ENCODE measurements at places on chromosomes 2 and 18. TPM values are rescaled to one million over a fixed set of nuclear protein-coding genes. Genes with fewer than 3 reads are reported as not detected.

The CD207 gene
- total RNA-seq, result not detected

The RAB17 gene
- 0.54 TPM for total RNA-seq

DNA sequence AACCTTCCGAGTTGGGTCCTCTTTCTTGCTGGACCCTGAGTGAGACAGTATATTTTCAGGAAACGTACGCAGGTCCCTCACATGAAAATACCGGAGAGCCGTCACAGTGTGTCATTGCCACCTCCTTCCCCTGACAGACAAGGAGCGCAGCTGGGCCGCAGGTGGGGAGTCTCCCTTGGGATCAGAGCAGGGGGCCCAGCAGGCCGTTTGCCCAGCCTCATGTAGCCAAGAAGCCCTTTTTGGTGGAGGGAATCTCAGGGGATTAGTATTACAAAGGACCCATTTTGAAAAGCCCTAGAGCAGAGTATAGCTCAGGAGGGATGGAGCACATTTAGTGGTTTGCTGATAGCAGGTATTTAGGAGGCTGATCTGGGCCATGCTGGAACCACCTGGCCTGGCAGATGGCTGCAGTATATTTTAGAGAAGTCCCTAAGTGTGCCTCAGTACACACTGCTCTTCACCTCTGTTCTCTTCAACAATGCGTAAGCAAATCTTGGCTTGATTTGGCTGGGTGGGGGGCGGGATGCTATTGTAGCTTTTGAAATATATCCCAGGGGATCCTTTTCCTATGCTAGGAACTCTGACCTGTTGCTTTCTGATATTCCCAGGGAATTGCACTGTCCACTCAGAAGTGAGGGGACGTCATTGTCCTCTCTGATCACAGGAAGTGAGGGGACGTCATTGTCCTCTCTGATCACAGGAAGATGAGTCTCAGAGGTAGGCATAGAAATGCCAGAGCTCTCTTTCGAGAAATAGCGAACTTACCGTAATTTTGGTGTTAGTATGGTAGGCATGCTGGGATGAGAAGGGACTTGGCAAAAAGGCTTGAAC is 171.9 kb downstream of the HRH4 start:
- no peak for DNase-seq

The FAM117B gene
- total RNA-seq, result 4.7 TPM

- no peak for DNase-seq
These were observed 107.8 kb downstream of the MEP1B start for GRCh38 chr18:32297579-32298170.

The FIGN gene
- 4.1 TPM for total RNA-seq

The SLC40A1 gene
- 19.7 TPM for total RNA-seq

- no peak for DNase-seq
These were observed 73.0 kb downstream of the INPP4A start for GRCh38 chr2:98517636-98518035.

DNA sequence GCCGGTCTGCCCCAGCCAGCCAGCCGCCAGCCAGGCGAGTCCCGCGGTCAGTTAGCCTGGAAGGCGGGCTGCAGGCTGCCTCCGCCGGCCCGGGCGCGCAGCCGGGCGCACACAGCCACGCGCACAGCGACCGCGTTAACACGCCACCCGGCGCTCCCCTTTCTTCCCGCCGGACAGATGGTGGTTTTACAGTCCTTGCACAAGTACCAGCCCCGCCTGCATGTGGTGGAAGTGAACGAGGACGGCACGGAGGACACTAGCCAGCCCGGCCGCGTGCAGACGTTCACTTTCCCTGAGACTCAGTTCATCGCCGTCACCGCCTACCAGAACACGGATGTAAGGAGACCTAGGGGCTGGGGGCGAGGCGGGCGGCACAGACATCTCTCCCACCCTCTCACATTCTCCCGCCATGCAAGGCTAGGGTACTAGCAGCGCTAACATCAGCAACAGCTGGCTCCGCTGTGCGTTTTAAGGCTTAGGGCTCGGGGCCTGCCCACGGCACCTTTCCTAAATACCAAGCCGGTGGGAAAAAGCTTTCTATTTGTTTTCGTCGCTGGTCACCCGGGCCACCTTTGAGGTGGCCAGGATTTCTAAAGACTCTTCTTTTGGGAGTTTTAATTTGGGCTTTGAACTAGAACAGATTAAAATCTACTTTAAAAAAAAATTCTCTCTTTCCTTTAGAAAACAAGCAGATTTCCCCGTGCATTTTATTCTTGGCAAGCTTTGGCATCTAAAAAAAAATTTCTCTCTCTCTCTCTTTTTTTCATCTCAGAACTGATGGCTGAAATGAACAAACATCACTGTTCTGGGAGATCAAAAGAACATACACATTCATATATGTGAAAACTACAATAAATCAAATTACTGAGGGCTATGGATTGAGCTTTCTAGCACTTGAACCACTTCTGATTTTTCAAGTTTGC is 2.9 kb downstream of the TBR1 start:
- no peak for DNase-seq

The L3MBTL4 gene
- not detected for total RNA-seq

GRCh38 chr2:171271971-171272436 is 111.3 kb upstream of the TLK1 start:
- peak; percentile 97 for DNase-seq

DNA sequence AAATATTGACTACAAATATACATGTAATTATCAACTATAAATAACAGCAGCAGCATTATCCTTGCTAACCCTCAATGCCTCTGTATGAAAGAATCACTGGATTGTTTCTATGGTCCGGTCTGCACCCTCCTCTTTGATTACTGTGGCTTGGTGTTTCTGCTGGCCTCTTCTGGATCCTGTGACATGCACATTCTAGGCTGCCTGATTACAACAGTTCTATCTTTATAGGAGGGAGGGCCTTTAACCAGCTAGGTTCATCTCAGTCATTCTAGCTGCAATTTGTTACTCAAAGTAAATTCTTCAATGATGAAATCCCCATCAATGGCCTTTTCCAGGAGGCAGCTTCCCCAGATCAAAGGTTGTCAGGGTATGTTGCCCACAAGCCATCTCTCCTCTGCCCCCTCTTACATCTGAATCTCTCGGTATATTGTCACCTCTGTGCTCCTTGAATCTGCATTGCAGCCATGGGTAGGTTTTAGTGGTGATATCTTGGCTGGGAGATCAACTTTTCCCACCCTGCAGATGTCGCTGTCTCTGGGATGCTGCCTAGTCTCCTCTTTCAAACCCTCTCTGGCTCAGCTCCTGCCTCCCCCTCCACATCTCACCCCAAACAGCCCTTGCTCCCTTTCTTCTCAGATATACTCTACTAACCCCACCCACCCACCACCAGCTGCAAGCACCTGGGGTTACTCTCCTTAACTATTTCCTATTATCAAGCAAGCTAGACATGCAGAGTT is 106.2 kb upstream of the BZW1 start:
- peak; percentile 30 for DNase-seq

- no peak for DNase-seq
These were observed 43.2 kb downstream of the C2orf76 start for GRCh38 chr2:119323459-119323858.

The CCBE1 gene
- total RNA-seq, result 16.2 TPM

DNA sequence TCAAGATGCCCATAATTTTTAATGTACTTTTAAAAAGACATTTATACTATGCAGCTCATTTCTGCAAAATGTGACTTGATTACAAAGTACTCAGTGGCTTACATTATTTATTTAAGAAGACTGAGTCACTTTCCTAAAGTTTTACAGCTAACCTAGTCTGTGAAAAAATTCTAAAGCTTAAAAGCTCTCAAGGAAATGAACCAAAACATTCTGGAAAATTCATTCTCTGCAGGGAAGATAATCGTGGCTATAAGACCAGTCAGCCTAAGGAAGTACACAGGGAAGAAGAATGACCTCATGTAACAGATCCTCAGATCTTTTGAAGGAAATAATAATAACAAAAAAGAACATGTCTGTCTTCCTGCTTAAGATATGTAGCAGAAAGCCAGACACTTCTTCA is 232.1 kb upstream of the STK17B start:
- peak; percentile 71 for DNase-seq

DNA sequence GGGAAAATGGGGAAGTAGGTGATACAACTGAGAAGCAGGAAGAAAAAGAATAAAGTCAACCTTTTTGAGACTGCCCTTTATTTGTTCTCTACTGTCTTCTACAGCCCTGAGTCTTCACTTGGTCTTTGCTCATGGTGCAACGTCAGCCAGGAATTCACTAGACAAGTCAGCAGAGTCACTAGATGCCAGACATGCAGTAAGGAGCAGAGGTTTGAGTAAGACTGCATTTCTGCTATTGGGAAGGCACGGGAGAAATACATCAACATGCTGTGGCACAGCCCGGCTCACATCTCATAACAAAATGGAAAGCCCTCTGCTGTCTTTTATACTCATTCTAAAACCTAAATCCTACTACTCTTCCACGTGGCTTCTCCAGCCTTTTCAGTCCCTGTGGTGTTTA is 67.1 kb downstream of the PRELID3A start:
- no peak for DNase-seq

All from fibroblast of the aortic adventitia (primary cell).